ENCODE measurements at places on chromosomes 16 and 17.

DNA sequence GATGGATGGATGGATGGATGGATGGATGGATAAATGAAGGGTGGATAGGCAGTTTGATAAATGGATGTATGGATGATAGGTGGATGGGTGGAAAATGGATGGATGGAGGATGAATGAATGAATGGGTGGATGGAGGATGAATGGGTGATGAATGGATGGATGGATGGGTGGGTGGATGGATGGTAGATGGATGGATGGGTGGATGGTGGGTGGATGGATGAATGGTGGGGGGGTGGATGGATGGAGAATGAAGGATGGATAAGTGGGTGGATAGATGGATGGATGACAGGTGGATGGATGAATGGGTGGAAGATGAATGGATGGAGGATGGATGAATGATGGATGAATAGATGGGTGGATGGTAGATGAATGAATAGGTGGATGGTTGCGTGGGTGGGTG is 70.1 kb upstream of the BCO1 start:
- DNase-seq = no peak

DNA sequence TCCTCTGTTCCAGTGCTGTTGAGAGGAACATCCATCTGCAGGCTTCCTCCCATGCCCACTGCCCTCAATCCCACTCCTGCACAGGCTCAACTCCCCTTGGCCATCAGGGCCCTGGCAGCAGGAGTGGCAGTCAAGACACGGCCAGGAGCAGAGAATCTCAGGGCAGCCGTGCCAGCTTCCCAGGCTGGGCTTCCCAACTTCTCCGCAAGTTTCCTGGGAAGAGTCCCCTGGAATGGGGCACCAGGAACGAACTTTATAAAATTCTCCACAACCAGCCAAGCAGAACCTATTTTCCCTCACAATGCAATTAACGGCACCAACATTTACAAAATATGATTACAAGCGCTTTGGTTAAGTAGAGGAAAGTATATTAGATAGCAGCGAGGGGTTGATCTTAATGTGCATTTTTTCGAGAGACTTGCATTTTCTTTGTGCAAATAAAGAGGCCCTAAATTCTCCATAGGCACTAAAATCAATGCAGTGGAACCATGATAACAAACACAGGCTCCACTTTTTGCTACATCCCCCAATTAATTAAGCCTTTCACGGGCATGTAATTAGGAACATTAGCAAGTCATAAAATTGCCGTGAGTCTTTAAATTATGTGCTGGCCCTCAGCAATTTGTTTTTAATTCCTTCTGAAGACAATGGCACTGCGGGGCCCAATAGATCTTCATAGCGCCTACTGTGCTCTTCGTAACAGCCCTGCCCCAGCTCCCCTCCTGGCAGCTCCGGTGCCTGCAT is 99.9 kb upstream of the LHX1 start:
- DNase-seq = no peak

DNA sequence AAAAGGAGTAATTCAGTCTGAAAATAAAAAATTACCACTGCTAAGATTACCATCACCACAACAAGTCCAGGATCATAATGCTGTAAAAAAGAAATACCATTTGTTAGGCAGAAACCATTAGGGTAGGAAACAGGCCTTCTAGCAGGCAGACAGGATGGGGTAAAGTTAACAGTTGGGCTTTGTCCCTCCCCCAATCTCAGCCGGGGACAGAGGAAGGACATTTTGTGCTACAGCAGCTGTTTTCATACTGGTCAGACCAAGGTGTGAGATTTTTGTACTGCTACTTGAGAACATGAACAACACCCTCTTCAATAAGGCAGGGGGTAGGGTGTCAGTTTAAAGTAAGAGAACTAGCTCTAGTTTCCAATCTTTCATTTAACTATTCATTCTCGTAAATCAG is 49.2 kb upstream of the ITGA2B start:
- peak; percentile 21 for DNase-seq

DNA sequence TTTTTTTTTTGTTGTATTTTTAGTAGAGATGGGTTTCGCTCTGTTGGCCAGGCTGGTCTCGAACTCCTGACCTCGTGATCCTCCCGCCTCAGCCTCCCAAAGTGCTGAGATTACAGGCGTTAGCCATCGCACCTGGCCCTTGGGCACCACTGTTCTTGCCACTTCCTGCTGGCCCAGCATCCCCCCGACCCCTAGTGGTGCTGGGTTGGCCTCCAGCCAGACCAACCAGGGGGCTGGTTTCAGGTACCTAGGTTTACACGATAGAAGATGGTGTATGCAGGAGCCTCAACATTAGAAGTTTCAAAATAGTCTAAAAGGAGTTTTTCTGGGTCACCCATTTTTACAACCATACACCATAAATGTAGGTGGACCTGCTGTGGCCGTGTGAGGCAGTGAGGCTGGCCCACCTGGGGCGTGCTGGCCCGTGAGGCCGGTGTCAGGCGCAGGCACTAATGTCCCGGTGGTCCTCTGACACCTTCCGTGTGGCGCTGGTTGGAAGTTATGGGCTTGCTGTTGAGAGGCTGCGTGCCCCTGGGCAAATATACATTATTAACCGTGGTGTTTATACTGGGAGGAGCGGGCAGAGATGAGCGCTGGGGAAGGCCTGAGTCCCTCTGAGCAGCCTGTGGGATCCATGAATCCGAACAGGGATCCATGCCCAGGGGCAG is 43.5 kb downstream of the CFAP20 start:
- DNase-seq = no peak

DNA sequence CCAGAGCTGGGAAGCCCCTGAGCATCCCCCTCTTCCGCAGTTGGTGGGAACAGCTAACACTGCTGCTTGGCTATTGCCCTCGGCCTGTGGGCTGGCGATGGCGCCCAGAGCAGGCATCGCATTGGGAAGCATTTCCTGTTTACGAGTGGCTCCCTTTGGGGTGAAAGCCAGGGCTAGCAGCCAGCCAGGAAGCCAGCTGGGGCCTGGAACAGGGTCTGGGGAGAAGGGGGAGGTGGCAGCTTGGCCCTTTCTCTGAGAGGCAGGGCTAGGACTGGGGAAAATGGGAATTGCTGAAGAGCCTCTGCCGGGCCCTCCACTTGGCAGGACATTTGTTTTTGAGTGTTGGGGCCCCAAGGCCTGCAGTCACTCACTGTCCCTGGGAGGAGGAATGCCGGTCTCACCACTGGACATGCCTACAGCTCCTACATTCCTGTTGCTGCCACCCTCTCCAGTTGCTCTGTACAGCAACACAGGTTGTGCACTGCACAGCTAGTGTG is 2.4 kb upstream of the MTSS2 start:
- DNase-seq = no peak
